Mesothelial cell of epicardium (in vitro differentiated cells): ENCODE measurements at places on chromosomes 3 and 15. TPM values are rescaled to one million over a fixed set of nuclear protein-coding genes. Genes with fewer than 3 reads are reported as not detected.

Gene NLGN1
- total RNA-seq = 3.1 to 4.2 TPM (median 3.7 TPM) in 3 replicates

GRCh38 chr15:63638839-63639238 lies 41.7 kb downstream of the FBXL22 start:
- DNase-seq = no peak

Gene LINGO1
- 16.5 to 18.7 TPM (median 18.0 TPM) in 3 replicates for total RNA-seq

Gene EXD1
- total RNA-seq = not detected in 3 replicates

Gene CDC25A
- total RNA-seq = 12.1 to 13.1 TPM (median 13.0 TPM) in 3 replicates

DNA sequence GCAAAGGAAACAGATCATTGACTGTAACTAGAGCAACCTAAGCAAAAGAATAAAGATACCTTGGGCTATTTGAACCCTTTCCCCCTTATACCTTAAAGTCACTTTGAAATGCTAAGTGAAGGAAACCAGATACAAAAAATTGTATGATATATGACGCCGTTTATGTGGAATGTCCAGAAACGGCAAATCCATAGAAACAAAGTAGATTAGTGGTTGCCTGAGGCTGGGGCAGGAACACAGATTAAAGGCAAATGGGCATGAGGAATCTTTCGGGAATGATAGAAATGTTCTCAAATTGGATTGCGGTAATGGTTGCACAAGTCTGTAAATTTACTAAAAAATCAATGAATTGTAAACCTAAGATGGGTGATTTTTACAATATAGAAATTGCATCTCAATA lies 160.1 kb upstream of the CCDC54 start:
- DNase-seq = no peak

DNA sequence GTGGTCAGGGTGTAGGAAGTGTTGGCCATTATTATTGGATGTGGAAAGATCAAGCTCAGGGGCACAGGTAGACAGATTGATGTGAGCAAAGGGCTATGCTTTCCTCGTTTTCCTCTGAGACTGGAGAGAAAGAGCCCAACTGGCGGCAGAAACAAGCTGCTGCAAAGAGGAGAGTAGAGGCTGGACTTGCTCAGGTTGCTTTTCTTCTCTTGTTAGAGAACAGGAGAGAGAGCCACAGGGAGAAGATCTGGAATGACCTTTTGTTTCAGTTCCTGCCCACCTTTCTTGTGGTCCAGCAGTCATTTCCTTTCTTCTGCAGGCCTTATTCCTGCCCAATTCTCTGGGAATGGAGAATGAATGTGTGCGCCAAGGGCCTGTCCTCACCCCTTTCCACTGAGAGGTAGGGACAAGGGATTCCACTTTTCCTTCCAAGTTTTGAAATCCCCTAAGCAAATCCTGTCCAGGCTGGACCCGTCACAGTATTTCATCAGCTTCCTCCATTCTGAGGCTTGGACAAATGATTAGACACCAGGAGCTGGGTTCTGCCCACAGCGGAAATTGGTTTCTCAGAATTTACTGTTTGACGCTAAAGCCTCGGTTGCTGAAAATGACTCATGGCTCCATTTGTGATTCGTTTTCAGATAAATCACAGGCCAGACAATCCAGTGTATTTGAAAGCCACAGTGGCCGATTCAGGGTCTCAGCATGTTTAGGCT lies 16.1 kb downstream of the ZNF80 start:
- no peak for DNase-seq

Gene HDC
- total RNA-seq = not detected in 3 replicates

DNA sequence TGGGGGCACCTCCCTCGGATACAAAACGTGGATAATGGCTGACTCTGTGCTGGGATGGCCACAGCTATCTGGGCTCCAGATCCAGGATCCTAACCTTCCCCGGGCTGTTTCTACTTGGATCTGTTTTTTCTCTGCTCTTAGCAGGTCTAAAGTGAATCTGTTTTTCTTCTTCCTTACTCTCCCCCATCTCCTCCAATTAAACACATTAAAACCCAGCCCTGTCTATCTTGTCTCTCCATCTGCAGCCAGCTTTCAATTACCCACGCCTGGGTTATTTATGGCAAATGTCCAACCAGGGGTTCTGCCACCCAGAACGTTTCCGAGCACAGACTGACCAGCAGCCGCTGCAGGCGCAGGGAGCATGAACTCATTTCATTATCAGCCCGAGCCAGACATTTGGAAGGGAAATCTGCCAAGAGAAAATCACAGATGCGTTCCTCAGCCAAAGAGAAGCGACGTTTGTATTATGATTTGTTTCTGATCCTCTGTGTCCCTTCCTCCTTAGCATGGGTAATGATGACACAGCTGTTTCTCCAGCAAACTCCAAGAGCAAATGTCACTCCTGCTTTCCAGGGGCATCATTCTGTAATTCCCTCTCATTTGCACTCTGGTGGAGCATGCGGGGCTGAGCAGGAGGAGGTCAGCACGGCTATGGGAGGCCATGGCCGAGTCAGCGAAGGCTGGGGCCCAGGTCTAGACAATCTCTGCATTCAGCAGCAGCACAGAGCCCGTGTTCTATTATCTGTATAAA lies 42.0 kb downstream of the UMPS start:
- no peak for DNase-seq

Gene TEX9
- total RNA-seq = 21.0 to 23.4 TPM (median 22.8 TPM) in 3 replicates

Gene SLC28A2
- not detected in 3 replicates for total RNA-seq

GRCh38 chr15:32870240-32871033 lies 152.6 kb downstream of the GREM1 start:
- DNase-seq = no peak

GRCh38 chr3:29324180-29324651 lies 43.3 kb downstream of the RBMS3 start:
- no peak for DNase-seq

DNA sequence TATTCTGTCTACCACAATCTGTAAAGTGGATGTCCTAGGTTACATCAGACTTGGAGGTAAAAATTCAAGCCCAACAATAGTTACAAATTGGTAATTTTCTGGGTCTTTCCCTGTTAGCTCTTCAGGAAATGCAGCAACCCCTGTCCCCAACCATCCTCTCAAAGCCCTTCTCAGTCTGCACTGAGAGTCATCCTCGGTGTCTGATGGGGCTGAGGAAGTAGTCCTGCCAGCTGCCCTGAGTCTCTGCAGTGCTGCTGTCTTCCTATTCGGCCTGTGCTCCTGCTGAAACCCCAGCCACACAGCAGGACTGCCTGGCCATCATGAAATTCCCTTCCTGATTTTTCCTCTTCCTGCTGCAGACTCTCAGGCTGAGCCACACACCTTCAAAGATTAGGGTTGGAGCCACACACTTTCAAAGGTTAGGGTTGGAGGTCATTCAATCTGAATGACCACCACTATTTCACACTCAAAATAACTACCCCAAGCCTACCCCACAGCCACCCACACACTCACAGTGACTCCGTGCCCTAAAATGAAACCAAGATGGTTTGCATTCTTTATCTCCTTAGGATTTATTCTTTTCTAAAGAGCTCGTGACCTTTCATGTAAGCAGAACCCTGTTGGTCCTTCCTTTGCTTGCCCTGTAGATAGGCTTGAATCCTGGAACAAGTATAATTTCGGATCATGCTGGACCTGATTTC lies 17.6 kb downstream of the TRIM42 start:
- no peak for DNase-seq

DNA sequence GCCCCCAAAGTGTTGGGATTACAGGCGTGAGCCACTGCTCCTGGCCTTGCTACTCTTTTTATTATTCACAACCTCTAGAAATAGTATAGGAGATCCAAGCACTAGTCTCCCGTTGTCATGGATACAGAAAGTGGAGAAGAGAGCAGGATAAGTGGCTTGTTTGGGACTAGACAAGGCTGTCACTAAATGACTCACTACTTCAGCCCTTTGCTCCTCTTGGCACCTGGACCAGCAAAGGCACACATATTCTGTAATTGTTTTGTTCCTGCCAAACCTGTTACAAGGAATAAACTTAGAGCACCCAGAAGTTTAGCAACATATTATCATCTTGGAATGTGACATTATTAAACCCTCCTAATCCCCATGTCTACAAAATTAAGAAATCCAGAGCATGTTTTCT lies 427.2 kb upstream of the THBS1 start:
- no peak for DNase-seq

DNA sequence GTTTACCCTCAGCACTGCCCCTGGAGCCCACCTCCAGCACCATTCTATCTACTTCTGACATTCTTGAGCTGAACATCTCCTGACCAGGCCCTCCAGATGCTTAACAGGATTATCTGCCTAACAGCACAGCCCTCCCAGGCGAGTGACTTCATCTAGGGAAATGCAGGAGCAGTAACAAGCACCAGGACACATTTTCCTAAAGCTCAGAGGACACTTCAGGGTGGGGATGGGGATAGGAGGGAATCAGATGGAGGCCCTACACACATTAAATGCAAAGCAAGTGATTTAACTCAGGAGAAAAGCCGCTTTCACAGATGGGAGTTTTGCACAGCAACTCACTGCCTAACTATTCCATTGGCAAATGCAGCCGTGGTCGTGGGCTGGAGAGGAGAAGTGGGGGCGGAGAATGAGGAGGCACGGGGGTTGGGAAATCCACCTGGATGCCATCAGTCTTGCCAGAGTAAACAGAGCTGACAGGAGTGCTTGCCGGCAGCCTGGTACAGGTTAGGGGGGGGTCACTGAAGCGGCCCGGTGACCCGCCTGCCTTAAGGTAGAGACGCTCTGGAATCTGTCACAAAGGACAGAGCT lies 21.3 kb upstream of the BNC1 start:
- DNase-seq = no peak

DNA sequence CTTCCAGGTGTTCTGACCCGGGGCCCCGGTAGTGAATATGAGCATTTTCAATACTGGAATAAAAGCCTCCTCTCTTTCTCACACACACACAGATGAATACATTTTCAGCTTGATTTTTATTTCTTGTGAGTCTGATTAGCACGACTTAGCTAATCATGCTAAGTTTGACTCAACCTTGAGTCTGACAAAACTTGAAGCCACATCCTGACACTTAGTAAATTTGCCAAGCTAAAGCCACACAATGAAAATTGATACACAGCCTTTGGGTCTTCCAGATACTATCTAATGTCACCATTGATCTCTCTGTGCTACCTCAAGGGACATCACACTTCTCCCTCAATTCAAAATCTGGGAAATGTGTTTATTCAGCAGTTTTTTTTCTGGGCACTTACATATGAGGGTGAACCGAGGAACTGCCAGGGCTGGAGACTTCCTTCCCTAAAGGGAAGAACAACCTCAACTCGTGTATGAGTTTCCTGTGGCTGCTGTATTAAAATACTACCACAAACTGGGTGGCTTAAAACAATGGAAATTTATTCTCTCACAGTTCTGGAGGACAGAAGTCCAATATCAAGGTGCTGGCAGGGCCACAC lies 18.6 kb downstream of the TMEM266 start:
- no peak for DNase-seq

- DNase-seq = no peak
Observed at GRCh38 chr15:80915472-80915871, 74.1 kb downstream of the MESD start.

DNA sequence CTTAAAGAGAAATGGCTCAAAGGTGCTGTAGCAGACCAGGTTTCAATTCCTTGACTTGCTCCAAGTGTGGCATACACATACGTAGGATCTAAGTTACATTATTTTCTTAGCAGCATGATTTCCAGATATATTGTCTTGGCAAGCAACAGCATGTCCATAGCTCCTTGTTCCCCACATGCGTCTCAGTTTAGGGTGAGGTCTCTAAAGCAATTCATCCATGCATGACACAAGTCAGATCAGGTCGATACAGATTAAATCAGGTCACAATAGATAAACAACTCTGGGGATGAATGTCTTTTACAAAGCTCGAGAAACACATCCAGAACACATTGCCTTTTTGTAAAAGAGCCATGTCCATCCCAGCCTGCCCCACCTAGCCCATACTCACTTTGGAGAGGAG lies 108.9 kb upstream of the ABHD17C start:
- DNase-seq = no peak
